ENCODE measurements at places on chromosomes 13 and 19.

DNA sequence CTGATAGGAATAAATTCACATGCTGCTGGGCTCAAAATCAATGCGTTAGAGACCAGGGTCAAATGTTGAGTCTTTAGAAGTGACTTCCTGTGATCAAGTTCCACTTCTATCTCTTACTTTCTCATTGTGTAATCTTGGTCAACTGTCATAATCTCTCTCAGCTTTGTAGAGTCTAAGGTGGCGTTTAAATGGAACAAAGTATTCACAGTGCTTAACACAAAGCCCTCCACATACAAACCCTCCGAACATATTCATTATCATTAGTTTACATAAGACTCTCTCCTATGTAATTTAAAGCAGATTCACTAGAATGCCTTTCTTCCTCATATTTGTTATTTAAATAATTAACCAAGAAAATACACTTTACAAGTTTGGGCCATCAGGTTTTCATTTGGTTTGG lies 1044.1 kb downstream of the EFNB2 start:
- DNase-seq, result no peak

DNA sequence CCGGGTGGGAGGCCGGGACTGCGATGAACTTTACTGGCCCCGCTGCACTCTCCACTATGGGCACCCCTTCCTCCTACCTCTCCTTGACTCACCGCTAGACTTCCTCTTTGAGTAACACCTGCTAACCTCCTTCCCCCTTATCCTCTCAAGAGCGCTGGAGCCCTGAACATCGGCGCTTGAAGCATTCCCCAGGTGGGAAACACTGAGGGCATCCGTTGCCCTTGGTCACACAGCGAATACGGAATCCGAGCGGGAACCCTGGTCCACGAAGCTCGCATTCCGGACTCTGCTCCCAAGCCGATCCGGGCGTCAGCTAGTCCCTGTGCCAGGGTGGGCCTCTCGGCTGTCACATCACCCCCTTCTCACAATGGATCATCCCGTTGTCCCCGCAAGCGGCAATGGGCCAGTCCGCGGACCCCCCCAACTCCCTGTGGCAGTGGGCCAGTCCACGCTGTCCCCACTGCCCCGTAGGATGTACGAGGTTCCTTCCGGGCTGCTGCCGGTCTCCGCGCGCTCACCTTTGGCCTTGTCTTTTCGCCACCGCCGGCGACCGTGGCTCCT lies 4.2 kb downstream of the LIPE start:
- DNase-seq, result no peak

GRCh38 chr19:940591-941291 lies 14.9 kb downstream of the ARID3A start:
- DNase-seq, result peak; percentile 65

DNA sequence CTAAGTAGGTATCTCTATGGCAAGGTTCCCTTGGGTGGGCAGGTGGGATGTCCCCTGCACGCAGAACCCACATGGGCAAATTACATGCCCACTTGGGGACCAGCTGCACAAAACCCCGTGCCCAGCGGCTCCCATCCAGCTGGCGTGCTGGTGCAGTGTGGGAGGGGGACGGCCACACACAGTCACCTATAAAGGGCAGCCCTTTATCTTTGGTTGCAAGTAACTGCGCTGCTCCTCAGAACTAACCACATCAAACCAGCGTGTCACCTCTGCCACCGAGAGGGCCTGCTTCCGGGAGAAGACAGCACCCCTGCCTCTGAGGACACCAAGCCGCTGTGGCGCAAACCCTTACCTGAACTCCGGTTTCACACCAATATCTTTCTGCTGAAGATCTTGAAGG lies 32.2 kb downstream of the ANKRD27 start:
- no peak for DNase-seq

DNA sequence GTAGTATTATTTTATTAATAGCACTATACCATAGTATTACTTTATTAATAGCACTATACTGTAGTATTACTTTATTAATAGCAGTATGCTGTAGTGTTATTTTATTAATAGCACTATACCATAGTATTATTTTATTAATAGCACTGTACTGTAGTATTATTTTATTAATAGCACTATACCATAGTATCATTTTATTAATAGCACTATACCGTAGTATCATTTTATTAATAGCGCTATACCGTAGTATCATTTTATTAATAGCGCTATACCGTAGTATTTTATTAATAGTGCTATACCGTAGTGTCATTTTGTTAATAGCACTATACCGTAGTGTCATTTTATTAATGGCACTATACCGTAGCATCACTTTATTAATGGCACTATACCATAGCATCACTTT lies 191.8 kb downstream of the GPC6 start:
- no peak for DNase-seq

DNA sequence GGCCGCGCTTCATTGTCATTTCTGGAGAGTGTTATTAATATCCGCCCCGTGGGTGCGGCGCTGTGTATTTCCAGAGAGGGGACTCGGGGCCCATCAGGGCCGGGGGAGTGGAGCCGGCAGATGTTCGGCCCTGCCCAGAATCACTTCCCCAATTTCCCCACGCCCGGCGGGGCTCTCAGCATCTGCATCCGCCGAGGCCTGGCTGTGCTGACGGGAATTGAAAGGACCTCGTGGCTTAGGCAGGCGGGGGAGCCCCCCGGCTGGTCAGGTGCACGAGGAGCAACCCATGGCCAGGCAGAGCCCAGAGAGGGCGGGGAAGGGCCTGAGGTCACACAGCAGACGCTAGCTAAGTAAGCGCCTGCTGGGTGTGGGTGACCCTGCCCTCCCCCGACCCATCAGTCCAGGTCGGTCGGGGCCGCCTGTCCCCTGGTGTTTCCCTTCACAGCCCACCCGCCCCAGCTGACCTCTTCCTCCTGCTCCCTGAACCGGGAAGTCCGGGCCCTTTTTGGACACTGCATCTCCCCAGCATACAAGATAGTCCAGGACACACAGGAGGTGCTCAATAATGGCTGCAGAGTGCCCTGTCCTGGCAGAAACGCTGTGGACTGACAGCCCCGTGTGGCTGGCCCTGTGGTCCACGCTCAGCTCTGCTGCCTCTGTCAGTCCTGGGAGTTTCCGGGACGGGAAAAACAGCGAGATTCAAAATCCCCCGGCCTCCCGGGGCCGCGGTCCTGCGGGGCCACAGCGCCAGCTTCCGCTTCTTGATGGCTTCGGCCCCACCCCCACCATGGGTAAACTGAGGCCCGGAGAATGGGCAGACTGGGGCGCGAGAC lies 22.1 kb downstream of the ARID3A start:
- no peak for DNase-seq

DNA sequence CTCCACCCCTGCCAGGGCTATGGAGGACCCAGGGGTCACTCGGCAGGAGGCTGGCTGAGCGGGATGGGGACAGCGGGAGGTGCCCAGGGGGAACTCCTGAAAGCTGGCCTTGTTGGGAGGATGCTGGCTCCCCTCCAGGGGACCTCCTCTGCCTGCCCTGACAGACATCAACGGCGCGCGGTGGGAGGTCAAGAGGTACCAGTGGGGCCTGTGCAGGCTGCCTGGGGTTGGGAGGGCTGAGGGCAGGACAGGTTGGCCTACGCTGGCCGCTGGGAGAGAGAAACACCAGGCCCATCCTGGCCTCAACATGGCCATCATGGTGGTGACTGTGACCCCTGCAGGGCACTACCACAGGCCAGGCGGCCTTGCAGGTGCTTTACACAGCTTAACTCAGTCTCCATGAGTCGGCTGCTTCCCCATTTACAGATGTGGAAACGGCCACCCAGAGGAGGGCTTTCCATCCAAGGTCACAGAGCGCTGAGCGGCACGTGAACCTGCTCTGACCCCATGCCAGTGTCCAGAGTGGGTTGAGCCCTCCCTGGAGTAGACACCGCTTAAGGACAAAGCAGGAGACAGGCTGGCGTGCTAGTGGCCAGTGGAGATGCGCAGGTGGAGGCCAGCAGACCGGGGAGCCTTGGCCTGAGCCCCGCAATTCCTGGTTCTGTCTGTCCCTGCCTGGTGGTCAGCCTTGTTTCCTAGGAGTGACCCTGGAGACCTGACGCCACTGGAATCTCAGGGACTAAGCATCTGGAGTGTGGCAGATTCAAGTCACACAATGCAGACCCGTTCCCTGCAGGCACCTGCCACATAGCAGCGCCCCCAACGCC lies 27.6 kb downstream of the CEBPG start:
- DNase-seq, result no peak

- DNase-seq, result no peak
Measured at GRCh38 chr13:109256866-109257760, 529.3 kb downstream of the IRS2 start.

- DNase-seq, result no peak
Measured at GRCh38 chr13:48954081-48954480, 21.6 kb upstream of the FNDC3A start.

GRCh38 chr19:3518659-3519058 lies 12.5 kb downstream of the FZR1 start:
- DNase-seq, result no peak

- DNase-seq, result no peak
Measured at GRCh38 chr19:36182612-36183244, 30.5 kb upstream of the COX7A1 start.

GRCh38 chr13:27171244-27171826 lies at the start of gene USP12:
Gene USP12 (minus strand): TSS chr13:27171811. CDS start chr13:27171639, 172 bp downstream.
- DNase-seq, result no peak

DNA sequence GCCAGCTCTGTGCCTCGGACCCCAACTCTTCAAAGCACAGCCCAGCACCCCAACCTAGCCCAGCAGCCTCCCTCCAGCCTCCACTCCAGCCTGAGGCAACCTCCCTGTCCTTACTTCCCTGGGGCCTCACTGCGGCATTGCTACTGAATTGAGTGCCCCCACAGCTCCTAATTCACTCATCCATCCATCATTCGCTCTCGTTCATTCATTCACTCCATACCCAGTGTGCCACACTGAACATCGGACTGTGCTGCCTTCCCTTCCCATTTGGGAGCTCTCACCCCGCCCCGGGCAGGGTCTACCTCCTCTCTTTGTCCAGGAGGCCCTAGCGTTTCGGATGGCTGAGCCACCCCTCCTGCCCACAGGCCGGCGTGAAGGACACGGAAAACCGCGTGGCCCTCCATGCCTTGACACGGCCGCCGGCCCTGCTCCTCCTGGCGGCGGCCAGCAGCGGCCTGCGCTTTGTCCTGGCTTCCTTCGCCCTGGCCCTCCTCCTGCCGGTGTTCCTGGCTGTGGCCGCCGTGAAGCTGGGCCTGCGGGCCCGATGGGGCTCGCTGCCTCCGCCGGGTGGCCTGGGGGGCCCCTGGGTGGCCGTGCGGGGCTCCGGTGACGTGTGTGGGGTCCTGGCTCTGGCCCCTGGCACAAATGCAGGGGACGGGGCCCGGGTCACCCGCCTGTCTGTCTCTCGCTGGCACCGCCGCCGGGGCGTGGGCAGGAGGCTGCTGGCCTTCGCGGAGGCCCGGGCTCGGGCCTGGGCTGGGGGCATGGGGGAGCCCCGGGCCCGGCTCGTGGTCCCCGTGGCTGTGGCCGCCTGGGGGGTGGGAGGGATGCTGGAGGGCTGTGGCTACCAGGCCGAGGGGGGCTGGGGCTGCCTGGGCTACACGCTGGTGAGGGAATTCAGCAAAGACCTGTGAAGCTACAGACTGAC lies 1.3 kb downstream of the NAT14 start:
- DNase-seq, result no peak

- no peak for DNase-seq
Measured at GRCh38 chr19:38726761-38727301, 17.4 kb downstream of the CAPN12 start.

DNA sequence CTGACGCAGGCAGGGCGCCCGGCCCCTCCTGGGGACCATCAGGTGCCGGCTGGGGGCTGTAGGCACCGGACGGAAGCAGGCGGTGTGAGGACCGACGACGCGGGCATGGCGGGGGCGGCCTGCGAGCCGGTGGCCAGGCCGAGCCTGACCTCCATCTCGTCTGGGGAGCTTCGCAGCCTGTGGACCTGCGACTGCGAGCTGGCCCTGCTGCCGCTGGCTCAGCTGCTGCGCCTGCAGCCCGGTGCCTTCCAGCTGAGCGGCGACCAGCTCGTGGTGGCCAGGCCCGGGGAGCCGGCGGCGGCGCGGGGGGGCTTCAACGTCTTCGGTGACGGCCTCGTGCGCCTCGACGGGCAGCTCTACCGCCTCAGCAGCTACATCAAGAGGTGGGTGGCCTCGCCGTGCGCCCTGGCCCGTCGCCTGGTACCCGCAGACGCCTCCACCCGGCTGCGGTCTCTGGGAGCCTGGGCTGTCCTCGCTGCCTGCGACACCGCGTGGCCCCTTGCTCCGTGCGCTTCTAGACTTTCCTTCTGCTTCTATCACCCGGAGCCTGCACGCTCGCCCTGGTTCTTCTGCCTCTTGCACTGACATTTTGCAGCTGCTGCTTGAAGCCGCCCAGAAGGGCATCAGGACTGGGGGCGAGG lies 460 bp downstream of the MEDAG start:
- DNase-seq, result no peak

- no peak for DNase-seq
Measured at GRCh38 chr13:75417012-75417384, 65.0 kb downstream of the TBC1D4 start.

DNA sequence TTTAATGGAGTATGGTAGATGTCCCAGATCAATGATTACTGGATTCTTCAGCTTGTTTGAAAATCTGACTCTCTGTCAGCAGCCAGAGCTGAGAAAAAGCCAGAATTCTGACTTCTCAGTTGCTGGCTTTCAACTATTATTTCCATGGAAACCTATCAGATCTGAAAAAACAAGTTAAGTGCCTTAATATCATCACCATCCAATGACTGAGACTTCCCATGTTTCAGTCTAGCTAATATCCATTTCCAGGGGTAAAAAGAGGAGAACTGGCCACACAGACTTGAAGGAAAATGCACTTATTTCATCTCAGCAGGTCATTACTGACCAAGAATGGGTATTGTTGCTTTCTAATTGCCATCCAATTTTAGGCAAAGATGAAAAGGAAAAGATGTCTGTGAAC lies 75.2 kb downstream of the TNFSF11 start:
- DNase-seq, result no peak

DNA sequence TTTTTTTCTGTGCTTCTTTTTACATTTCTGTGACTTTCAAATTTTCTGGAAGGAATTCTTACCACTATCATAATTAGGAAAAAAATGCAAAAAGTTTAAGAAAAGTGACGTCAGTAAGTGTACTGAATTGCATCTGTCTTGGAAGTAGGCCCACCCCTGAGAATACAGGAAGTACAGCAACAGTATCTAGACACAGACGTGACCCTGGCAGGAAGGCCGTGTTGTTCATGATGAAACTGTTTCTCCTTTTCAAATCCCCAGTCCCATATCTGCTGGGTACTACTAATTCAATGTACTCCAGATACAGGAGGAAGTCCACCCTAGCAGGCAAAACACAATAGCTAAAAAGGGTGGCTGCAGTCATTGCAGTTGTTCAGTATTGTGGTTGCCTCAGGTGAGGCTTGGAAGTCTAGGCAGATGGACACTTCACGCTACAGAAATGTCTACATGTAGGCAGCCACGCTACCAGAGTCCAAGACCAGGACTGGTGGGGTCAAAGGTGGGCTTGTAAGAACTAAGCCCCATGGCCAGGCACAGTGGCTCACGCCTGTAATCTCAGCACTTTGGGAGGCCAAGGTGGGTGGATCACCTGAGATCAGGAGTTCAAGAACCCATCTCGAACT lies 49.6 kb upstream of the MED4 start:
- no peak for DNase-seq

All from NCI-H2029 treated with DMSO at 0.1 percent for 48 hours (cell line).